ENCODE measurements at places on chromosomes 5 and 9. TPM values are rescaled to one million over a fixed set of nuclear protein-coding genes. Genes with fewer than 3 reads are reported as not detected.

DNA sequence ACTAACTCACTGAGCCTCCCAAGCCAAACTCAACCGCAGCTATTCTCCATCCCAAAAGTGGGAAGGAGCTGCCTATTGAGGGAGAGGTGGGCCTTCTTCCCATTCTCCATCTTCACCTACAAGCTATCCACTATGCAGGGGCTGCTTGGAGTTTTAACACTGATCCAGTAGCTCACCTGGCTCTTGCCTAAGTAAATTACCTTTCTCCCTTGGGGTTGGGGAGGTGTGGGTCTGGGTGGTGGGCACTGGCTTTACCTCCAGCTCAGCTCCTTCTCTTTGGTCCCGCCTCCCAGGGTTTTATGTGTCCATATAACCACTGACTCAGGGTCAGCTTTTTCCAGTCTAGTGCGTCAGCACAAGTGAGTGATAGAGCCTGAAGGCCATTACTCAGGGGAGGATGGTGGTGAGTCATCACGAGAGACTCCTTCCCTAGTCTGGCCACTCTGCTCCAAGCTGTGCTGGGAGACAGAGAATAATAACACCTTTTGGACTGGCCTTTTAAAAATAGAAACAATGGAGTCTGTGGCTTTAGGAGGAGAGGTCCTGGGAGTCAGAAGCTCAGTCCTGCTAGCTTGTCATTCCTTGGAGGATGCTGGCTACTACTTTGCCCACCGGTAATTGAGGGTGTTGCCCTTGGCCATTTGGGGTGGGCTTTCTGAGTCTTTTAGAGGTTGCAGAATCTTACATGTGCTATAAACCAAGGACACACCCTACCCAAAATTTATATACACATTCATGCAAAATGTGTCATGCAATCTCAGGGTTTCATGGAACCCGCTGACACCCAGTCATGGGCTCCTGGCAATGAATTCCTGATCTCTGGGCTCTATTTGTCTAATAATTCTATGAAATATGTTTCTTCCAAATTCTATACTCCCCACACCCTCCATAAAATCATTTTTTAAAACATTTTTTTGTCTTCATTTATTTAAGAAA lies 35.6 kb upstream of the ATP6V1G1 start:
- peak; percentile 97 for DNase-seq

GRCh38 chr9:4167728-4168127 lies 132.1 kb downstream of the GLIS3 start:
- no peak for DNase-seq

GRCh38 chr9:36041506-36041905 lies 4.8 kb downstream of the RECK start:
- DNase-seq, result no peak

DNA sequence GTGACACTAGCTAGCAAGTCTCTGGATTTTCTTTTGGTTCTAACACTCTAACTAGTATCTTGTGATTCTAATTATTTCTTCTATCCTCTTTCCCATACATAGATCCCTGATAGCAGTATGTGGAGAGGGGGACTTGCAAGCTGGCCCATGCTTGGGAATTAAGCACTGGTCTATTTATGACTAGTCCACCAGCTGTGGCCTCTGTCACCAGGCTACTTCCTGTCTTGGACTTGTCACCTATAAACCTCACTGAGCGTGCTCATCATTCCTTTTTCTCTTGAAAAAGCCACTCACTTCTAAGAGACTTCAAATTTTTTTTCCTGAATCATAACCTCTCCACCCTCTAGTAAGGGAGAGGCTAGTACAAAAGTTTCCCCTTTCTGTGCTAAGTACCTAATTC lies 32.3 kb upstream of the MAMDC2 start:
- DNase-seq, result no peak

DNA sequence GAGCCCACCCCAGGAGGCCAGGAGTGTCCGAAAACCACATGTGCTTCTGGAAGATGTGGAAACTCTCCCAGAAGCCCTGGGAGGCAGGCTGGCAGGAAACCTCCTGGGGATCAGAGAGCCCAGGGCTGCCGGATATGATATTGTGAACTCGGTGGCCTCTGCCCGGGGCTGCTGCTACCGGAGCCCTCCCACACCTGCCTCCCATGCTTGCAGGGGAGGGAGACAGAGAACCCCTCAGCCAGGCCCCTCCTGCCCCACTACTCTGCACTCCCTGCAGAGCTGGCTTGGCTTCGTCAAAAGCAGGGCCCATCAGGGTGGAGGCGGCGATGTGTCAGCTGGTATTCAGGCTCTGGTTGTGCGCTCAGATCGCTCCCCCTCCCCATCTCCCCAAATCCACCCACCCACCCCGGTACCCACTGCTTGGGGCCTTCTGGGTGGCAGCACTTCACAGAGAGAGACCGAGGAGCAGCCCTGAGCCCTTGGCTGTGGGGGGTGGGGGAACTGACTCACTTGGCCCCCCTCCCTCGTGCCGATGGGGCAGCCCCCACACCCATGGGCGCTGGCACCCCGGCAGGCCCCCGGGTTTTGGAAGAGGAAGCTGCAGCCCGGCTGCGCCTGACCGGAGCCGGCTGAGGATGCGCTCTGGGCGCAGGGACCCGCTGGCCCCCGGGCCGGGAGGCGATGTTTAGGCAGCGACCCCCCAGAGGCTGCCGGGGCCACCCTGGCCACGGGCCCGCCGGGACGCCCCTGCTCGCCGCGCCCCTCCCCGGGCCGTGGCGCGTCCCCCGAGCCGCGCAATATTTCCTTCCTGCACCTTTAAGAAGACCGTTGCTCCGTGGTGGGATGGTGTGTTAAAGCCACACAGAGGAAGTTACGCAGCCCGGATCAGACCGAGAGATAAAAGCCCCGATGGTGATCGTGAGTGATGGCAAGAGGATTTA lies 786 bp upstream of the NTNG2 start:
- peak; percentile 29 for DNase-seq

DNA sequence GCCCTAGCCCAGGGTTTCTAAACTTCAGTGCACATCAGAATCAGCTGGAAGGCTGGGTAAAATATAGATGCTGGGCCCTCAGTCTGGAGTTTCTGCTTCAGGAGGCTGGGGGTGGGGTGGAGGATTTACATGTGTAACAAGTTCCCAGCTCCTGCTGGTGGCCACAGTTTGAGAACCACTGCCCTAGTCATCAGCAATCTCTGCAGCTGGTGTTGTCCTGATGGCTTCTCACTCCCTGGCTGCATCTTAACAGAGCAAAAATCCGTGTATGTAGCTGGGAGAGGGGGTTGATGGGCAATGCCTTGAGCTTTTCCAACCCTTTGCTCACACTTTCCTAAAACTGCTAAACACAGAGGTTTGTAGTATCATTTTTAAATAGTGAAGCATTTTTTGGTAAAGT lies 186.0 kb upstream of the KLF9 start:
- DNase-seq, result peak; percentile 18

DNA sequence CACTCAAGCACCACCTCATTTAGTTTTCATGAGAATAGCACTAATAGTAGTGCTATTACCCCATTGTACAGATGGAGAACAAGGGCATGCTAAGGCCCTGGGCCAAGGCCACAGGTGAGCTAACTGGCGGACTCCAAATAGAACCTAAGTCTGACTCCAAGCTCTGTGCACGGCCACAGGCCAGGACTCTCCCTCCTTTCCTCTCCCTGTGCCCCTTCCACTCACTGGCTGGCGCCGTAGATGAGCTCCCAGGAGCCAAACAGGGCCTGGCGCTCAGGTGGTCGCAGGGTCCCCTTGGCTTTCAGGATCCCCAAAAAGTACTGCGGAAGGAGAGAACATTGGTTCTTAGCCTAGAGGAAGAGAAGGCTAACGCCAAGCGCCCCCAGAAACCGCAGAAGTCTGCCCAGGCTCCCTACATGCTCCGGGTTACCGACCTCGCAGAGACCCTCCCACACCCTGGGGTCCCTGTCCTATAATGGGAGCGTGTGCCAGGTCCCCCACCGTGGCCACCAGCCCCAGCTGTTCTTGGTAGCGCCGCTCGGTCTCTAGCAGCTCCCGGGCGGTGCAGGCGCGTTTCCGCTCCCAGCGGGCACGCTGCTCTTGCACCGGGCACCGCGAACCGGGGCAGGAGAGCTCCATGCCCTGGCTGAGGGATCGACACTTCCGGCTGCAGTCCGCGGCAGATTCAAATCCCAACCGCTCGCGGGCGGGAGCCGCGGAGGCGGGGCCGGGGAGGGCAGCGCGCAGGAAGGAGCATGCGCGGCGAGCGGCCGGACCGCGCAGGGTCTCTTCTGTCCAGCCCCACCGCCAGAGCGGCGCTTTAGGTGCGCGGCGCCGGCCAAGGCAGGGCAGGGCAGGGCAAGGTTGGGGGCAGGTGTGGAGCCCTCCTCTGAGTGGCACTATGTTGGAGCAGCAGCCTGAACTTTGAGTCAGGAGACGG lies at the start of gene ARHGEF39:
TSS of gene ARHGEF39 (minus strand) at position 665 of the 940 bp plus-strand sequence. CDS start at position 639, 26 bp downstream.
- peak; percentile 83 for DNase-seq

Gene MTRR
- total RNA-seq, result 88.6 TPM

Gene REEP2
- 0.81 TPM for total RNA-seq

Gene ARSI
- 0.19 TPM for total RNA-seq

Gene FGF1
- total RNA-seq, result 0.65 TPM

Gene PDE6A
- 0.22 TPM for total RNA-seq

Gene ROR2
- 0.10 TPM for total RNA-seq

Gene TAF1L
- not detected for total RNA-seq

Gene COL27A1
- 1.3 TPM for total RNA-seq
